ENCODE measurements at places on chromosomes 16 and 17.

- no peak for DNase-seq
Observed at GRCh38 chr16:12362482-12363458, 386.2 kb downstream of the SNX29 start.

DNA sequence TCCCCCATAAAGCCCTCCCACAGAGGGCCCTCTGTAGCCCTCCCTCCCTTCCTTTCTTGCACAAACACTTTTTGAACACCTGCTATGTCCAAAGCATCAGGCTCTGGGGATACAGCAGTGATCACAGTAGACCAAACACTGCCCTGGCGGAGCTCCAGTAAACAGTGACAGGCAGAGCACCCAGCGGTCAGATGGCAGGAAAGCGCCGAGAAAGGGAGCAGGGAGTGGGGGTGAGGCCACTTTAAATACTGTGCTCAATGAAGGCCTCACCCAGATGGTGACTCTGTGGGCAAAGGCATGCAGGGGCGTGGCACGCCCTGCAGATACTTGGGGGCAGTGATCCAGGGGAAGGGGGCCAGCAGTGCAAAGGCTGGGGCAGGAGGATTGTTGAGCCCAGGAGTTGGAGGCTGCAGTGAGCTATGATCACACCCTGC, 7.6 kb downstream of the PRR29 start:
- peak; percentile 56 for DNase-seq

DNA sequence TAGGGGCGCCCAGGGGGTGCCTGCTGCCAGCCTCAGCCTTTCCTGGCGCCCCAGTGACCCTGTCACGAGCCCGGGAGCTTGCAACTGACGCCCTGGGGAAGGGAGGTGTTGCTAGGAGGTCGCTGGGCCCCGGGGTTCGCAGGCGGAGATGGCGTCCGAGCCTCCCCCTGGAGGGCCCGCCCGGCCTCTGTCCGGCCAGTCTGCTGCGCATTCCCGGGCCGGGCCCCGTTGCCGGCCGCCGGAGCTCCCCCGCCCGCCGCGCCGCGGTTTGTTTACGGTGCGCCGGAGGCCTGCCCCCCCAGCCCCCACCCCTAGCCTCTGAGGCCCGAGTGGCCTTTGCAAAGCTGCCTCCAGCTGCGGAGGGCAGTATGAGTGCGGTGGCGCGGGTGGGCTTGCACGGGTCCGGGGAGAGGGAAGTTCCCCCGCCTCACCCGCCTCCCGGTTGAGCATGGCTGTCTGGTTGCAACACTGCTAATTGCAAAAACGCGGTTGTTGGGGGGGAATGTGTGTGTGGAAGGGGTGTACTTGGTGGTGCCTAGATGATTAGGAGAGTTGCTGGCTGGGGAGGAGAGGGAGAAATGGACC, 514 bp downstream of the THRA start:
- DNase-seq, result peak; percentile 61

DNA sequence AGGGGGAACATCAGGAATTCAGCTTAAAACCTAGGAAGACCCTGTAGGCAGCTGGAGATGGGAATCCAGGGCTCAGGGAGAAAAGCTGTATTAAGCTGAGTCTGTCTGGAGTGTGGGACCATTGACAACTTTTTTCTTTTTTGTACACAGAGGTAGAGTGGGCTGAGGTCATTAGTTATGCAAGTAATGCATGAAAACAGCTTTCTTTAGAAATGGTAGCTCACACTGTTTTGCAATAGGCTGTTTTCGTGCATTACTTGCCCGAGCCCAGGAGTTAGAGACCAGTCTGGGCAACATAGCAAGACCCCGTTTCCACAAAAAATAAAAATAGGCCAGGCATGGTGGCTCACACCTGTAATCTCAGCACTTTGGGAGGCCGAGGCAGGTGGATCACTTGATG, 46.5 kb downstream of the KATNIP start:
- no peak for DNase-seq

DNA sequence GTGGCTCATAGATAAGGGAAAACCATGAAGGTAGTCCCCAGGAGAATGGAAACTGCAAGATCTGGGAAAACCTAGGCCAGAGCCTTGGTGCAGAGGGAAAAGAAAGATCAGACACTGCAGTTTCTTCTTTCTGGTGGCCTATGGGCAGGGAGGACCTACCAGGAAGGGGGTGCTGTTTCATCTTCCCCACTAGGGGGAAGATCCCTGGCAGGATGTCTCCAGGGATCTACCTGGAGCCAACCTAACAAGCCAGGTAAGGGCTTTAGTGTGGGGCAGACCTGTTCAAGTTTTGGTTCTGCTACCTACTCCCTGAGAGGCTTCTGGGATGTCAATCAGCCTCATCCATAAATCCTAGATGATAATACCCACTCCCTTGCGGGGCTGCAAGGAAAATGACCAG, 21.4 kb downstream of the TOM1L2 start:
- no peak for DNase-seq

DNA sequence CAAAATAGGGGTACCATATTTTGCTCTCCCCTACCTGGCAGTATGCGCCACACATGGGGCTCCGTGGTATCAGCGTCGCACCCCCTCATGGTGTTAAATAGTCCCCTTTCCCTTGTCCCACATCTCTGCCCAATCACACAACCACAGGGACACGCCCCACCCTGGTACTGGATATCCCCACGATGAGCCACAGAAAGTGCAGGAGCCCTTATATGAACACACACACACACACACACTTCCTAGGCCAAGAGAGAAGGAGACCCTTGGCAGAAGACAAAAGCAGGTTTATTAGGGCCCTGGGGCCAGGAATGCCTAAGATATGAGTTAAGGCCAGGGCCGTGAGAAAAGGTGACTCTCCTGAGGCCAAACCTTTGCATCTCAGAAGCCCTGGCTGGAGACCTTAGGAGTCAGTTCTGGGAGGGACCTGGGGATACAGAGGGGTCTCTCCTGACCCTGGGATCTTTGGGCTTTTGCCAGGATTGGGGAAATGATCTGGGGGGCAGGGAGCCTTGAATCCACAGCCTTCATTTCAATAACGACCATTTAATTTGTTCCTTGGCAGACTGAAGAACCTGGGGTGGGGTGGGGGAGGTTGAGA, 11.6 kb downstream of the COPZ2 start:
- no peak for DNase-seq

DNA sequence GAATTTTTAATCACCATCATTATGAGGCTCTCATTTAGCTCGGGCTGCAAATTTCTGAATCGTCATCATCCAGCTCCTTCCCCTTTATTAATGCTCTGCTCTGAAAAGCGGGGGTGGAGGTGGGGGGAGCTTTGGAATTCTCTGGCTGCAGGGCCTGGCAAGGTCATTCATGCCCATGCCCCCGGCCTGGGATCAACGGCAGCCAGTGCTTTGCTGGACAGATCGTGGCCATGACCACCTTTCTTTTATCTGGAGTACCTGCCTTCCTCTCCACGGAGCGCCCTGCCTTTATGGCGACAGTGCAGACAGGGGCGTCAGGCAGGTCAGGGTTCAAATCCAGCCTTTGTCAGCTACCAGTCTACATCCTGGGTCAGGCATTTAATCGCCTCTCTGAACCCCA, 5.1 kb upstream of the CPSF4L start:
- no peak for DNase-seq

- no peak for DNase-seq
Observed at GRCh38 chr17:12247761-12248160, 227.1 kb downstream of the MAP2K4 start.

GRCh38 chr16:81831722-81832126, 52.6 kb downstream of the PLCG2 start:
- peak; percentile 93 for DNase-seq

DNA sequence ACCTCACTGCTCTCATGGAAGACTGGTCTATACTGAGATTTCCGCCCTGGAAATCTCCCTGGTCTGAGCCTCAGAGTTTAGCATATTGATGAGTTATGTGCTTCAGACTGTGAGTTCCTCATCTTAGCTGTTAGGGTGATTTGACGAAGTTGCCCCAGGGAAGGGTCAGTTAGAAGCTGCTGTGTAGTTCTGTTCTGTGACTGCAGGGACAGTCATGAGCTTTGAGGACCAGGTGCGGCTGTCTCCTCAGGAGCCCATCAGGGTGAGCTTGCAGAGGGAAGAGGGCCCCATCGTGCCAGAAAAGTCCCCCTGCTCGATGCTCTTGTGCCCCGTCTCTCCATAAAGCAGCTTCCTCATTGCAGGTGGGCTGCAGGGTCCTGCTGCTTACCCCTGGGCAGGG, 28.3 kb upstream of the IL17C start:
- no peak for DNase-seq

DNA sequence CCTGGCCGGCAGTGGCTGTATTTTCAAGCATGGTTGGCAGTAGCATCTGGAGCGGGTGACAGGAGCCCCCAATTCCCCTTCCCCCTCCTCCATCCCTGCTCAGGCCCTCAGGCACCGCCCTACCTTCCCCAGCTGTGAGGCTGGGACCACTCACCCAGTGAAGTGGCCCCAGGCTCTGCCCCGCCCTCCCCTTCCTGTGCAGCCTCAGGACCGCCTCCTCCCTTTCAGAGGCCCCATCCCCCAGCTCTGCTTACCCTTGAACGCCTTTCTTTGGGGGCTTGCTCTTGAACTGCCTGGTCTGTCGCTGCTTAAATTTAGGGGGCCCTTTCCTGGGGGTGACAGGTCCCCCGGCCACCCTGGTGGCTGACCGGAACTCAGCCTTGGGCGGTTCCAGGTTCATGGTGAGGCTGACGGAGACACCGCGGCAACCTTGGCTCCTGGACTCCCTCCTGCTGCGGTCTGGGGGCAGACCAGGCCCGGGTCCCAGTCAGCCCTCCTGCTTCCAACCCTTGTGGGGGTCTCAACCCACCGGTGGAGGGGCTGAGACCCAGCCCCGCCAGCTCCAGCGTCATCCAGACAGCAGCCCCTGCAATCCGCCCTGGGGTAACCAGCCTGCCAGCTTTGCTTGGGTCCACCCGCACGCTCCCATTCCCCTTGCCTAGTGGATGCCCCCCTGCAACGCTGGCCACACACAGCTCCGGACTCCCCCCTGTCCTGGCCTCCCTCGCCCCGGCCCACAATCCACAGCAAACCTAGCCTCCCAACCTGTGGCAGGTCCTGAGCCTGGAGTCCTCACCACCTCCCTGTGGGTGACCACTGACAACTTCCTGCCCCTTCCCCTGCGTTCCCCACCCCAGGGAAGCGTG, 3.2 kb downstream of the PDE6G start:
- no peak for DNase-seq

All from GF-D8 (cell line).